ENCODE measurements at places on chromosomes 7 and 10.

DNA sequence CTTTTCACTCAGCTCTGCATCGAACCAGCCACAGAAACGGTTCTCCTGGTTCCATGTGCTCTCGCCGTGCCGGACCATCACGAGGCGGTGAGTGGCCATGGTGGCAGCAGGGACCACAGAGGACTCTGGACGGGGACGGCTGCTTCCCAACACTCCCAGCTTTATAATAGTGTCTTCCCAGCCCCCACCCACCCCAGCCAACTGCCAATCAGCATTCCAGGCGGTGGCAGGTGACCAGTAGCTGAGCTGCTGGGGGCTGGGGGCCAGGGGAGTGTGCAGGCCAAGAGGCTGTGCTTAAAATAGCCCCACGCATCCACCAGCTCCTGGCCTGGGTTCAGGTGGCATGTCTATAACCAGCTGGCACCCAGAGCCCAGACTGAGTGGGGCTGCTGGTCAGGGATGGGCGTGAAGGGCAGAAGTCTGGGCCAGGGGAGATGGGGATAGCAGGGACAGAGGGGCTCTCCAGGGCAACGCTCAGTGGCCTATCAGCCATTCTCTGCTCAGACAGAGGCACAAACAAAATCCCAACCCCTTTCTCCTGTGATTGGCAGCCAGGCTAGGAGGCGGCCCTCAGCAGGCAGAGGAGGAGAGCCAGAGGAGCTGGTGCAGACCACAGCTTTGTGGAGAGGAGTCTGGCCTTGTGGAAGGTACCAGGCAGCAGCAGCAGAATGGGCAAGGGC lies at the start of gene PGAM2:
TSS of gene PGAM2 (minus strand) at position 137 of the 680 bp plus-strand sequence. CDS start at position 99, 38 bp downstream.
- DNase-seq: no peak

- DNase-seq: no peak
These were observed 131.8 kb upstream of the PRKCQ start for GRCh38 chr10:6711881-6712280.

DNA sequence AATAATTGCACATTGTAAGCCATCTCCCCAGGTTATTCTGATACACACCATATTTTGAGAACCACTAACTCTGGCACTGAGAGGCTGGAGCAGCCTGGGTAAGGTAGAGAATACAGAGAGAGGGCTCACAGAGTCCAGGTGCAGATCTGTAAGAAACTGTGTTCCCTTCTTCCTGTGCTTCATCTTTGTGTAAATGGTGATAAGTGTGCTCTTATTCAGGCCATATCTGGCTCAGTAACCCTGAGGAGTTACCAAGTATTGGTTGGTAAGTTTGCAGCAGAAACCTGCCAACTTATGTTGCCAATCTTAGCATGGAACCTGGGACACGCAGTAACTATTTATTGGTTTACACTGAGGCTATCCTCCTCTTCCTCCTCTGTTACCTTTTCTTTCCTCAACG lies 16.2 kb upstream of the ICA1 start:
- DNase-seq: no peak

- no peak for DNase-seq
These were observed 471 bp downstream of the PFKP start for GRCh38 chr10:3067859-3068179.

GRCh38 chr7:83870515-83870914 lies 221.6 kb upstream of the SEMA3E start:
- no peak for DNase-seq

DNA sequence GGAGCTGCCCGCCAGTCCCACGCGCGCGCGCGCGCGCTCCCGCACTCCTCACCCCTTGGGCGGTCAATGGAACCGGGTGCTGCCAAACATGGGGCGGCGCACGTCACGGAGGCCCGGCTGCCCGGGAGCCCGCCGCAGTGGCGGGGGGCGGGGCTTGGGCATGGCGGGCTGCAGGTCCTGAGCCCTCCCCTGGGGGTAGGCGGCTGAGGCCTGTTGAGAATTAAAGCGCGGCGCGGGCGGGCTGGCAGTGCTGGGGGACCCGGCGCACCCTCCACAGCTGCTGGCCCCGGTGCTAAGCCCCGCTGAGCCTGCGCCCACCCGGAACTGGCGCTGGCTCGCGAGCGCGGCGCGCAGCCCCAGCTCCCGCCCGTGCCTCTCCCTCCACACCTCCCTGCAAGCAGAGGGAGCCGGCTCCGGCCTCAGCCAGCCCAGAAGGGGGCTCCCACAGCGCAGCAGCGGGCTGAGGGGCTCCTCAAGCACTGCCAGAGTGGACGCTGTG lies 634.2 kb downstream of the ANKRD7 start:
- no peak for DNase-seq

DNA sequence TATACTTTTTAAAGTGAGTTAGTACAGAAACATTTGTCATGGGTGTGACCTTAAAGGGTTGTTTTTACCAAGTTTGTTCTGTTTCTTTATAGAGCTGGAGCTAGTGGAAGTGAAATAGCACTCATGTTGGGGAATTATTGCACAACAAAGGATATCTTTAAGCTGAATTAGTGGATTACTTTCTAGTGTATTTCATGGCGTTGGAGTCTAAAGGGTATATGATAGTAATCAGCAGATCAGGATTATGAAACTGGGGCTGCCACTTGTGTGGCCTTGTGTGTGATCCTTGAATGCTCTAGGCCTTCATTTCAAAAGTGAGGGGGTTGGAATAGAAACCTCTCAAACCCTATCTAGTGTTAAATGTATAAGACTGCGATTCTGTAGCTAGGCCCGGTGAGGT lies 123.6 kb downstream of the LYZL1 start:
- no peak for DNase-seq
